ENCODE measurements at places on chromosomes 6 and 20.

- DNase-seq, result no peak
Measured at GRCh38 chr6:5278565-5279120, 17.3 kb downstream of the FARS2 start.

DNA sequence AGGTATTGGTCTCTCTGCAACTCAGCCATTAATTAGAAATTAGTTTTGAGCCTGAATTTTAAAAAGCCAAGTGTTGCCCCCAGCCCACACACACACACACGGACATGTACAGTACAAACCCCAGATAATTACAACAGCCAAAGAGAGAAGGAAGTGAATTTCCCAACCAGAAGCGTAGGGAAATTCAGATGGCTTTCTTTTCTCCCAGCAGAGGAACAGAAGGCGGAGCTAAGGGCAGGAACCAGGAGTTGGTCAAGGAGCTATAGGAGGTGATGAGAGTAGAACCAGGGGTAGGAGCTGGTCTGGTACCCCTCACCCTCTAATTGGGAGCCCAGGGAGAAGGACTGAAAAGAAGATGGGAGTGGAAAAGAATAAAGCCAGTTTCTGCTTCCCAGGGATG lies 3.9 kb upstream of the ZBTB9 start:
- no peak for DNase-seq

DNA sequence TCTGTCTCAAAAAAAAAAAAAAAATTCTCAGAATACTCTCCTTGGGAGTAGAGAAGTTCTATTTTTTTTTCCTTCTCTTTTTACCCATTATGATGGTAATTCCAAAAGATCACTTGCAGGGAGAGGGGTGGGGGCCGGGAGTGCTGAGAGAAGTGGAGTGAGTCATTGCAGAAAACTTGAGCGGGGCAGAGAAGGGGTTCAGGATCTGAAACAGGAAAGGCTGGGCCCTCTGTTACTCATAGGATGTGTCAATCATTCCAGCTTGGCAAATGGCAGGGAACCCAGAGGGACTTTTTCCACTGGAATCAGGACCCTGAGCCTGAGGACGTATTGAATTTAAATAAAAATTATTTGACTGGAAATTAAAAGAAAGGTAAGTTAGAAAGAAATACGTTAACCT lies 111.4 kb upstream of the ARMC2 start:
- DNase-seq, result no peak

DNA sequence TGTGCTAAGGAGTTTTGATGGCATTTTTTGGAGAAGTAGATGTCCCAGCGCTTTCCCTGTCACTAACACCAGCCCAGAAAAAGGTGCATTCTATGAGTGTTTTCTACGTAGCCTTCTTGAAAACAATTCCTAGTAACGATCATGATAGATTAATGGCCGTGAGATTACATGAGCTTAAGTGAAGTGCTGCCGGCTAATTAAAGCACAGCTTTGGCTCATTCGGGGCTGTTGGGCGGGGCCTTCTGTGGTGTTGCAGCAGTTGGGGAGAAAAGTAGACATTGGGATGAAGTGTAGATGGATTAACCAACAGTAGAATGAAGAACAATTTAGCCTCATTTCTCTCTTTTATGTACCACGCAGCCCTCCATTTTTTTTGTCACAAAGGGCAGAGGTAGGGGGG lies 20.8 kb upstream of the TRAF3IP2 start:
- DNase-seq, result no peak

GRCh38 chr6:30981942-30982772 lies 1.4 kb upstream of the MUC21 start:
- DNase-seq, result no peak

- no peak for DNase-seq
Measured at GRCh38 chr6:3305831-3306230, 47.1 kb downstream of the PSMG4 start.

- no peak for DNase-seq
Measured at GRCh38 chr6:46098678-46099077, 31.1 kb upstream of the ENPP4 start.

GRCh38 chr6:161434921-161435747 lies 161.3 kb upstream of the AGPAT4 start:
- DNase-seq, result no peak

GRCh38 chr6:52201046-52201445 lies 14.9 kb downstream of the IL17A start:
- no peak for DNase-seq

DNA sequence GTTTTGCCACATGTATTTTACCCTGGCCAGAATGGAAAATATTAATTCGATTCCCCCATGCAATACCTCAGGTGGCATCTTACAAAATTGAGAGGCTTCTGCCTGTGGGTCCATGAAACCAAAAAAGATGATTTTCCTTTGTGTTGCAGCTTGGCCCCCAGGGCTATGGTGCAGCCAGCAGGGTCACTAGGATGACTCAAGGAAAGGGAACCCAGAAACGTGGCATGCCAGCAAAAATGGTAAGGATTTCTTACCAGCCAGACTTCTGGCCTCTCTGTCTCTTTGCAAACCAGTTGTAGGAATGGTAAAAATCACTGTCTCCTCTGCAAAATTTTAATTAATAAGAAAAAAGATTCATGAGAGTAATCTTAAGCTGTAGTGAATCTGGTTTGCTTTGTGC lies 11.6 kb upstream of the TAAR9 start:
- DNase-seq, result no peak

DNA sequence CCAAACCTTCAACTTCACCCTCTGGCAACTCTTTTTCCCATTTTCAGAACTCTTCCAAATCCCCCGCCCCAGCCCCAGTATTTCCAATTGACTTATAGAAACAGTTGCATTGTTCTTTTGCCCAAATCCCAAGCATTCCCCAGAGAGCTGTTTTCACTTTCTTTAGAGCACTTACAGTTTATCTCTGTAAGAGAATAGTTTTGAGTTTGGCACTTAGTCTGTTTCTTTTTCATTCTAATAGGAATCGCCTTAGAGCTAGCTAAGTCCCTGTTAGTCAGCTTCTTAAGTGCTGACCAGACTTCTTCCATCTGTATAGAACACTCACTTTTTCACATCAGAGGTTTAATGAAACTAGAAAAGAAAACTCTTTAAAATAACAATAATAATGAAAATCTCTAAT lies 374.2 kb upstream of the FLRT3 start:
- DNase-seq, result no peak

- DNase-seq, result no peak
Measured at GRCh38 chr20:61957961-61958715, 107.5 kb downstream of the TAF4 start.

GRCh38 chr20:16385462-16385861 lies 187.8 kb downstream of the KIF16B start:
- no peak for DNase-seq

DNA sequence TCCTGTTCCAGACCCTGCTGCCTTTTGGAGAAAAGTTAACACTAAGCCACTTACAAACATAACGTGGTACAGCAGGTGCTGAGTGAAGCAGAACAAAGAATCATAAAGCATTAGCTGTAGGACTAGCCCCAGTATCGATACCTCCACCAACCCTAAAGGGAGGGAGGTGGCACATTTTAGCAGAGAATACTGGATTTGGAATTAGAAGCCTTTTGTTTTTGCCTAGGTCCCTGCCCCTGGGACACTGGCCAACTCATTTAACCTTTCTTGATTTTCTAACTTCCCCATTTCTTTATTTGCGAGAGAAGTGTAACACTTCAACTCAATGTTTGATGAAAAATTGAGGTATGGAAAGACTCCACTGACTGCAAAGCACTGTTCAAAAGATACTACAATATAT lies 93.5 kb downstream of the B3GAT2 start:
- DNase-seq, result no peak

- DNase-seq, result no peak
Measured at GRCh38 chr6:22106961-22107360, 189.9 kb downstream of the PRL start.

GRCh38 chr6:169263836-169264608 lies 10.4 kb upstream of the THBS2 start:
- no peak for DNase-seq

DNA sequence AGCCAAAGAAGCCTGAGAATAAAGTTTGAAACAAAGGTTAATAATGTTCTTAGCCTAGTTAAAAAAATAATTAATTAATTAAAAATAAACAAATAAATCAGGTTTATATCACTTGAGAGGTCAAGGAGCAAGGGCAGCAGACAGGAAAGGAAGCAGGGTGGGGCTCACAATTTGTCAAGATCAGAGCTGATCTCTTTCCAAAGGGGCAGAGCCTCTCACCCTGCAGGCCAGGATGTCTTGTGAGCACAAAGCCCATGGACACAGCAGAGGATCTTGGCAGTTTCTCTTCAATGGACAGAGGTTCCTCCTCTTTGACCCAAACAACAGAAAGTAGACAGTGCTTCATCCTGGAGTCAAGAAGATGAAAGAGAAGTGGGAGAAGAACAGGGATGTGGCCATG lies 14.9 kb downstream of the ULBP1 start:
- DNase-seq, result no peak

- DNase-seq, result no peak
Measured at GRCh38 chr20:11766961-11767360, 150.7 kb upstream of the BTBD3 start.

GRCh38 chr6:21118216-21118780 lies 475.3 kb upstream of the SOX4 start:
- no peak for DNase-seq

DNA sequence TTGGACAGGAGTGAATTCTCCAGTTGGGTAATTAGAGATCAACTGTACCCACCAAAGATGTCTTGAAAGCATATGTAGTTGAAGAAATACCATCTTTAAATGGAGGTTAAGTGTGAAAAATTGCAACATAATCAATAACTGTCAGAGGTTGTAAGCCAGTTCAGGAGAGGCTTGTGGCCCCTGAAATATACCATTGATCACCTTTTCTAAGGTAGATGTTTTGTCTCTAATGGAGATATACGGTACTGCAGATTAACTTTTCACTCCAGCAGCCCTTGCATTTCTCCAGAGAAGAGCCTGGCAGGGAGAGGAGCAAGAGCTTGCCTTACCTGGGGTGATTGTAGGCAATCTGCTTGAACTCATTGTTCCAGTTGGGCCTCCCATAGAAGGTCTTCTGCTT lies 48.8 kb downstream of the NOX3 start:
- no peak for DNase-seq

DNA sequence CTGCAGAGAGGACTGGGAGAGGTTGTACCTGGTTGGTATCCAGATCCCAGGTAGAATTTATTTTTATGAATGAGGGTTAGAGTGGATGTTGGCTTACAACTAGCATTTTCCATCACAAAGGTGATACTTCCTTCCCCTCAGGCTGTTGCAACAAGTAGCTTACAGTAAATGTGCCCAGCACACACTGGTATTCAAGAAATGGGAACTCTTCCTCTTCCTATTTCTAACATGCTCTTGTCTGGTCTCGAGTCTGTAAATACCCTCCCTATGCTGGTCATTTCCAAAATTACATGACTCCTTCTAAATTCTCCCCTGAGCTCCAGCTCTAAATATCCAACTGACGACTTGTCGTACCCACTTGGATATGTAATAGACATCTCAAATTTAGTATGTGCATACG lies 90.1 kb upstream of the FOXC1 start:
- no peak for DNase-seq

GRCh38 chr6:80104520-80104919 lies 2.0 kb upstream of the BCKDHB start:
- no peak for DNase-seq

DNA sequence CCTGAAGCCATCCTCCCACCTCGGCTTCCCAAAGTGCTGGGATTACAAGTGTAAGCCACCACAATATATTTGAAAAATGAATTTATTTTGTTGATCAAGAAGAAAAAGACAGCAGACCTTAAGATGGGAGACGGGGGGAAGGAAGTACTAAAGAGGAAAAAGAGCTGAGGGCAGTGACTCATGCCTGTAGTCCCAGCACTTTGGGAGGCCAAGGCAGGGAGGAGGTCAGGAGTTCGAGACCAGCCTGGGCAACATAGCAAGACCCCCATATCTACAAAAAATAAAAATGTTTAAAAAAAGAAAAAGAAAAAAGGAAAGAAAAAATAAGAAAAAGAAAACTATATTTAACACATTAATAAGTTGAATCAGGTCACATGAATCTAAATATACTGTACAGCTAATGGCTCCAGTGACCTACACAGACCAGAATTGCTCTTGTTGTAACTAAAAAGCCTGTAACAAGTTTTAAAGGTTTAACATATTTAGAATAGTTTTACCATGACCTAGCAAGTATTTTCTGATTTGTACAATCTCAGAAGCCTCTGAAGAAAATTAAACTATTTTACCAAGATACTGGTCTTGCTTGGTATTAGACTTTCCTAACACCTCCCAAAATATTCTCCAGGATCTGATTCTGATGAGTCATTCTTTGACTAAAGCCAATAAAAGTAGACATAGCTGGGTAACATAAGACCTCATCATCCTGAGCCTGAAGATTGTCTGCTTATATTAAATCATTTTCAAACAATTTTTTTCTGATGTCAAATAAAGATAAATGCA lies 4.3 kb upstream of the AKIRIN2 start:
- no peak for DNase-seq

GRCh38 chr6:91719414-91719813 lies 1132.5 kb upstream of the MAP3K7 start:
- DNase-seq, result no peak

DNA sequence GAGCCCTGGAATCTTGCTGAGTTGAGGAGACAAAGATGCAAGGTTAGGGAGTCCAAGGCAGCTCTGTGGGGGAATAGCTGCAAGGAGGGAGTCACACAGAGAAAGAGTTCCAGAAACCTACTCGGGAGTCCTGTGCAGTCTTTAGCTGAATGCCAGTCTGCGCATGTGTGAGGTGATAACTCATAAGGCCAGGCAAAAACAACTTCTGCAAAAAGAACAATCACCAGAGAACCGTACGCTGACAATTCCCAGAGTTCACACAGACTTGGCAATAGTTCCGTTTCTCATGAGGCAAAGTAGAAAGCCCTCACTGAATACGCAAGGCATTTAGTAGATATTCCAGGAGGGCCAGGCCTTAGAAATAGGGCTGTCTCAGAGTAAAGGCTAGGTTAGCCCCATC lies 135.2 kb upstream of the TAB2 start:
- no peak for DNase-seq

DNA sequence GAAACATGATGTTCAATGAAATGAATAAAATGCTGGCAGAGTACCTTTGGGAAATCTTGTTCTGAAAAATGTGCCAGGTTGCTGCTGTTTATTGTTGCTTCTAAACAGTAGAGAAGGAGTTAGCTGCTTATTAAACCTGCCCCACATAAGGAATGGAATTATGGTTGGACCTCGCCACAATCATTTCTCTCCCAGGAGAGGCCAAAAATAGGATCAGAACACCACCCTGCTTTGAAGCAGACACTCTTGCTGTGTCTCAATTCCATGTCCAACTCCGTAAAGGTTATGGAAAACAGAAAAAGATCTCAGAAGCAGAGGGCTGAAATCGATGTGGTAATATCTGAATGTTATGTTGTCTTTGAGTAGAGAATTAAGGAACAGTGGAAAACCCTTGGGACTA lies 27.9 kb downstream of the AFG1L start:
- no peak for DNase-seq

DNA sequence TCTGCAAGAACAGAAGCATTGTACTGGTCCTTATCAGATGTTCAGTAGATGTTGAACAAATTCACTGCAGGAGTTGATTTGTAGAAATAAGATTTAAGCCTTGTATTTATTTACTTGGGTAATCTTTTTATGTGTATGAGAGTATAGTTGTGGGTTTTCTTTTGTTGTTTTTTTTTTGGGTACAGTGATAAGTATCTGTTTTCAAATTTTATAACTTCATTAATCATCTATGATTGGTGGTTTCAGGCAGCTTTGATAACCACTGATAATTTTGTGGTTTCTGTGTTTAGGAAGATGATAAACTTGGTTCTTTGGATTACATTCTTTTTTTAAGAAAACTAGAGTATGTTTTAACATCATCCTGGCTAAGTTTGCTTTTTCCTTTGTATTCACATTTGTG lies 2.8 kb downstream of the AFDN start:
- no peak for DNase-seq

GRCh38 chr20:60054716-60055634 lies 96.8 kb downstream of the CDH26 start:
- no peak for DNase-seq
